CD4-positive, alpha-beta T cell treated with Interferon gamma for 1 hour (primary cell): ENCODE measurements at places on chromosomes 4 and X.

- no peak for DNase-seq
These were observed 36.9 kb upstream of the ADRA2C start for GRCh38 chr4:3729188-3729881.

GRCh38 chr4:102411408-102411807 is 66.1 kb upstream of the SLC39A8 start:
- DNase-seq: no peak

GRCh38 chrX:109922190-109922589 is 80.7 kb upstream of the TMEM164 start:
- DNase-seq: no peak

DNA sequence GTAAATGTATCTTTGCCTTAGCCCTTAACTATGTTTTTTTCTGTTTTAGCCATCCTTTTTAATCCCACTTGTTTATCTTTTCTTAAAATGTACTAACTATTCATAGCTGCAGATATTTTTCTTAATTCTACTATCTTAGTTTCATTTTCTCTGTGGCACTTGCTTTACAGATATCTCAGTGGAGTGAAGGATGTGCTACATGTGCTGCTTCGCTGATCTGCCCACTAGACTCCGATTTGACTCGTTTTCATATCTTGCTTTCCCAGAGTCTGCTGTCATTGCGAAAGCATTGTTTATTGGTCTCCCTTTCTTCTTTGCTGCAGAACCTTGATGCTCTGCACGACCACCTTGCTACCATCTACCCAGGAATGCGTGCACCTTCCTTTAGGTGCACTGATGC is 30.6 kb downstream of the GUCY1B1 start:
- DNase-seq: no peak

DNA sequence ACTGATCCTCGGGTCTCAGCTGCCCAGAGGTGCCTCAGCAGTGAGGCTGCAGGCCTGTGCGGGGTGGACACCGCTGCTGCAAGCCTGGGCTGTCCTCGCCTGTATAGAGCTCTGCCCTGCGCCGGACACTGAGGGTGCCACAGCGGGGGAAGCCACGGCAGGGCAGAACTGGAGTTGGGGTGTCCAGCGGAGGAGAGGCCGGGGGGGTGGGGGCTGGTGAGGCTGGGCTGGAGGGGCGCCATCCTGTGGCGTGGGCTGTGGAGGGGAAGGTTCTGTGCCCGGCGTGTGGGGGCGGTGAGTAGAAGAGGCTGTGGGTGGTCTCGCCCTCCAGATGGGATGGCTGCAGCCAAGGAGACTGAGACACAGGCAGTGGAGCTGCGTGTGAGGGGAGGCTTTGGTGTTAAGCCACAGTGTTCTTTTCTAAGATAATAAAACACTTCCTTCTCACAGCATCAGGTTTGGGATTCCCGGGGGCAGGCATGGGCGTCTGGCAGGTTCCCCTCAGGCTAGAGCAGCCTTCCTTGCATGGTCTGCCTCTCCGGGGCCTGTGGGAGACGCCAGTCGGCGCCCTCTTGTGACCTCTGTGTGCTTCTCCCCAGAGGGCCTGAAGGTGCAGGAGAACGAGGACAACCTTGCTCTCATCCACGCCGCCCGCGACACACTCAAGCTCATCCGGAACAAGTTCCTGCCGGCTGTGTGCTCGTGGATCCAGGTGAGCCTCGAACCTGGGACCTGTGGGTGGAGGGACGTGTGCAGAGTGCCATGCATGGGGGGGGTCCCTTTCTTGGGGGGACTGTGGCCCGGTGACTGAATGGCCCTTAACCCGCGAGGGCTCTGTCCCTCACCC is 7.4 kb downstream of the UVSSA start:
- DNase-seq: no peak

- no peak for DNase-seq
These were observed 12.4 kb downstream of the PHKA2 start for GRCh38 chrX:18971506-18971905.

- DNase-seq: no peak
These were observed 279.5 kb downstream of the ANKRD50 start for GRCh38 chr4:124433044-124433443.

GRCh38 chr4:113955411-113955810 is 24.0 kb downstream of the ARSJ start:
- DNase-seq: no peak

GRCh38 chr4:20311856-20312255 is 60.2 kb downstream of the SLIT2 start:
- no peak for DNase-seq

- no peak for DNase-seq
These were observed 81.0 kb downstream of the WWC2 start for GRCh38 chr4:183180096-183180495.

DNA sequence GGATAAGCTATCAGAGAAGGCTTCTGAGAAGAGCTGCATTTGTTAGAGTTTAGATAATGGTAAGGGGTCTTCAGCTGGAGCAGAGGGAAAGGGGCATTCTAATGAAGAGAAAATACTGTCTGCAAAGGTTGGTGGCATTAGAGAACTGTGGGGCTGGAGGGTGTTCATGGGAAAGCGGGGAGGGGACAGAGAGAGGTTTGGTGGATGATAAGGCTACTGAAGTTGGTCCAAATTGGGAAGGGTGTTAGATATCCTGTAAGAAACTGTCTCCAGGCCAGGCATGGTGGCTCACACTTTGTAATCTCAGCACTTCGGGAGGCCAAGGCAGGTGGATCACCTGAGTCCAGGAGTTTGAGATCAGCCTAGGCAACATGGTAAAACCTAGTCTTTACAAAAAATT is 59.9 kb downstream of the AFF1 start:
- no peak for DNase-seq

GRCh38 chrX:153416781-153417450 is 5.6 kb downstream of the ZFP92 start:
- DNase-seq: no peak

GRCh38 chrX:1455948-1456280 is 3.2 kb upstream of the ASMTL start:
- no peak for DNase-seq

GRCh38 chr4:38818441-38818976 is 13.9 kb upstream of the TLR1 start:
- no peak for DNase-seq

DNA sequence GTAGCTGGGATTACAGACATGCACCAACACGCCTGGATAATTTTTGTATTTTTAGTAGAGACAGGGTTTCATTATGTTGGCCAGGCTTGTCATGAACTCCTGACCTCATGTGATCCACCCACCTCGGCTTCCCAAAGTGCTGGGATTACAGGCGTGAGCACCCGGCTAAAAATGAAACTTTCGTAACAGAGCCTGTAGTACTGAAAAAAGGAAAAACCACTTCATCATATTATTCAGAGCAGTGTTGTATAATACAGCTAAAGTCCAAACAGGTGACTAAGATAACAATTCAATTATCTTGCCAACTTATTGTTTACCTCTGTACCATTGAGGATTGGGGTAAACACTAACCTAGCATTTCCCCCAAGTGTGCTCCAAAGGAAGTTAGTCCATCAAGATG is 43.9 kb upstream of the HPRT1 start:
- no peak for DNase-seq

DNA sequence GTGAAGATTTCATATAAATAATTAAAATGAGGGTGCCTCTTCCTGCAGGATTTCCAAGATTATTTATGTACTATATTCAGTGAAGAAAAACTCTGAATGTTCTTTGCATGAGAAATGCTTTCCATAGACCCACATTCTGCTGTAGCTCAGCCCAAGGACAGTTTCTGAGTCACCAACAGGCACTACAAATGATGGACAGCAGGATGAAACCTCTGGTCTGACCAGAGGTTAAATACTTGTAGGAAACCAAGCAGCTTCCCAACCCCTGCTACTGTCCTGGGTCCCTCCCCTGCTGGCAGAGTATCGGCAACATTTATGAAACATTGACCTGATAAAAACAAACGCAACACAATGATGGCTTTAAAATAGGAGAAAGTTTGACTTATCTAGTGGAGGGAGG is 73.1 kb downstream of the CXXC4 start:
- no peak for DNase-seq

GRCh38 chr4:99891351-99891750 is 2.9 kb downstream of the LAMTOR3 start:
- DNase-seq: no peak

- DNase-seq: no peak
These were observed 1104.3 kb downstream of the RPA4 start for GRCh38 chrX:97987979-97988378.

GRCh38 chr4:7844594-7844991 is 95.1 kb downstream of the AFAP1 start:
- no peak for DNase-seq

GRCh38 chrX:13662355-13662791 is 9.4 kb downstream of the TCEANC start:
- no peak for DNase-seq

GRCh38 chrX:136671006-136671610 is 23.1 kb downstream of the CD40LG start:
- no peak for DNase-seq

DNA sequence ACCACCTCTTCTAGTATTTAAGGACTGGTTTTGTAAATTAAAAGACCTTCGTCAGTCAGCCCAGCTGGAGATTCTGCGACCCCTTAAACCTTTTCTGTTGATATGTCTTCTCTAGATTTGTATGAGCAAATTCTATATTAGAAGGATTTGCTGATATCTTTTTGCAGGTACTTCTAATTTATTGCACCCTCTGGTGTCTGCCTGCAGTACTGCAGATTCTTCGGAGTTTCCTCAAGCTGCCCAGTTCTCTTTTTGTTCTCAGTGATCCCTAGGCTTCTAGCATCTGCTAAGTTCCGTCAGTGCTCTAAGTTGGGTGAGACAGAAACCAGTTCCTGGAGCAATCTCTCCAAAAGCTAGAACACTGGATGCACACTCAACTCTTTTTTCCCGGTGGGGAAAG is 545.2 kb downstream of the C4orf33 start:
- peak; percentile 4 for DNase-seq

GRCh38 chr4:187469627-187470026 is 525.9 kb upstream of the ZFP42 start:
- no peak for DNase-seq

DNA sequence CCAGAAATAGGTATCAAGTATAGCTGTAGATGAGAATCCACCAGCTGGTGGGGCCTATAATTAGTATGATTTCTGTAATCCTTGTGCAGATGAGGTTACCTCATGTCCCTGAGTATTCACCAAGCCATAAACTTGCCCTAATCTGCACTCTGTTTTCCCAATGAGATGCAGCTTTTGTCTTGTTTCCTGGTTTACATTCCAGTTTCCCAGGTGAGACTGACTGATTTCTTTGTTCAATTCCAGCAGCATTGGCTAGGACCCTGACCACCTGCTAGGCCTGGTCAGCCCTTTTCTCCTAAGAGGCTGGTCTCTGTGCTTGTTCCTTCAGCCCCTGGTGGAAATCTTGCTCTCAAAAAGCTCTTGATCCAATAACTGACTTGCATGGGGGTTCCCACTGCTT is 44.6 kb downstream of the GABRB1 start:
- DNase-seq: no peak

- DNase-seq: no peak
These were observed 137.0 kb downstream of the MAGEB5 start for GRCh38 chrX:26352891-26353430.

GRCh38 chr4:101886826-101887225 is 96.3 kb downstream of the BANK1 start:
- DNase-seq: no peak

GRCh38 chr4:176334066-176334465 is 14.3 kb downstream of the SPCS3 start:
- DNase-seq: no peak

DNA sequence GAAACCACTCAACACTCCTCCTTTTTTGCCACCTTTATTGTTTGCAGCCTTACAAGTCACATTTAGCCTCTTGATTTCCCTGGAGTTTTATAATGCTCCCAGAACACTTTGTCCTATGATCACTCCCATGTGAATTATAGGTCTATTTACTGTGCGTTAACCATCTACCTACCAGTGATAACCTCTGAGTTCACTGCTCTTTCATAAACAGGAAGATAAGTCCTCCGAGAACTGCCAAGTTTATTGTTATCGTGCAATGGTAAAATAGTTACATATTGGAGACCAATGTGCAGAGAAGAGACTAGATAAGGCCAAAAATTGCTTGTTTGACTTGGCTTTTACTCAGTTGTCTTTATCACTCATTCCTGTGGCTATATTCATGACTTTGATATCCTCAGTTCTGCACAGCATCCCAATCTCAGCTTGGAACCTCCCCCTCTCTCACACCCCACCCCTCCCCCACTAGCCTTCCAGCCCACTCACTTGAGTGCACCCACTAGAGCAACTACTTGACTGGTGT is 12.9 kb upstream of the NUDT9 start:
- DNase-seq: no peak

DNA sequence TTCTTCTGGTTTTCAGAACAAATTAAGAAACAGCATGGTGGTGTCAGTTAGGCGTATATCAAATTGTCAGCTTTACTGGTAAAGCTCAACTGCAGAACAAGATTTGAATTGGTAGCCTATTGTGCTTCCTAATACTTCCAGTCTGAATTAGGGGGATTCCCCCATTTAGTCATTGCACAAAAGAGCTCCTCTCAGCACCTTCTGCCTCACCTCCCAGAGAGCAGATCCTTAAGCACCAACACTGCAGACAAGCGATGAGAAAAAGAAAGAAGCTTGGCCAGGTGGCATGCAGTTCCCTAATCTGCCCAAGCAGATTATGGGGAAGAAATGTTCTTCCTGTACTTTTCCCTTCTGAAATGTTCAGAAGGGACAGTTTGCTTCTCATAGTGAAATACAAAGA is 9.2 kb downstream of the MAP9 start:
- DNase-seq: no peak

DNA sequence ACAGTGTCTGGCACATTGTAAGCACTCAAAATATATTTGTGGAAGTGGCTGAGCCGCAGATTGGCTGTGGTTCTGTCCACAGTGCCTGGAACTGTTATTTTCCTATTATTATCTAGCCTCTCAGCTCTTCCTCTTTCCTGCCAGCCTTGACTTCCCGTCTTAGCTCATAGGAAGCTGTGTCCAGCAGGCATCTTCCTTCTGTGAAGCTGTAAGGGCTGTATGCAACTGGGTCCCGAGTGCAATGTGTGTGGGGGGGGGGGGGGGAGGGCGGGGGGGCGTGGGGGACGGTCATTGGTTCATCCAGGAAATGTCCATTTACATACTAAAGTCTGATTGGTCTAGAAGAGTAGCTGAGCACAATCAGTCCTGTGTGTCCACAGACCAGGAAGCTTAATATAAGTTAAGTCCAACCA is 210.7 kb downstream of the PDGFRA start:
- peak; percentile 12 for DNase-seq

- no peak for DNase-seq
These were observed 490.4 kb downstream of the CENPC start for GRCh38 chr4:67054896-67055295.

- DNase-seq: no peak
These were observed 213.3 kb upstream of the MAB21L2 start for GRCh38 chr4:150368667-150369066.

DNA sequence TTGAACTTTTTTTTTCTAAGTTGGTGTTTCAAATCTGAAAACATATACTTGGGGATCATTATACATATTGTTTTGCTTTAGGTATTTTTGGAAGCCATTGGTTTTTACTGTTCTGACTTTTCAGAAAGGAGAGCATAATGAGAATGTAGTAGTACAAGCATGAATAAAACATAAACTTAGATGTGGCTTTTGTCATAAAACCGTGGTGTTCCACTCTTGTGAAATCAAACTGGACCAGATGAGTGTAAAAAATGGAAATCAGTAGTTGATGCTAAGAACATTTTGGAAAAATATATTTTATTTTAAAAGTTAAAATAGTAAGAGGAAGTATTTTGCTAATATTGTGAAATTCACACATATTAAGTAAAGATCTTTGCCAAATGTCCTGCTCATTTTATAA is 29.6 kb downstream of the GUCY1A1 start:
- DNase-seq: no peak

GRCh38 chr4:24070117-24070516 is 180.3 kb upstream of the PPARGC1A start:
- DNase-seq: no peak
